ENCODE measurements at places on chromosomes 3 and 15.
A peak's percentile ranks its signal among the peaks of the same experiment; 100 is the strongest.

DNA sequence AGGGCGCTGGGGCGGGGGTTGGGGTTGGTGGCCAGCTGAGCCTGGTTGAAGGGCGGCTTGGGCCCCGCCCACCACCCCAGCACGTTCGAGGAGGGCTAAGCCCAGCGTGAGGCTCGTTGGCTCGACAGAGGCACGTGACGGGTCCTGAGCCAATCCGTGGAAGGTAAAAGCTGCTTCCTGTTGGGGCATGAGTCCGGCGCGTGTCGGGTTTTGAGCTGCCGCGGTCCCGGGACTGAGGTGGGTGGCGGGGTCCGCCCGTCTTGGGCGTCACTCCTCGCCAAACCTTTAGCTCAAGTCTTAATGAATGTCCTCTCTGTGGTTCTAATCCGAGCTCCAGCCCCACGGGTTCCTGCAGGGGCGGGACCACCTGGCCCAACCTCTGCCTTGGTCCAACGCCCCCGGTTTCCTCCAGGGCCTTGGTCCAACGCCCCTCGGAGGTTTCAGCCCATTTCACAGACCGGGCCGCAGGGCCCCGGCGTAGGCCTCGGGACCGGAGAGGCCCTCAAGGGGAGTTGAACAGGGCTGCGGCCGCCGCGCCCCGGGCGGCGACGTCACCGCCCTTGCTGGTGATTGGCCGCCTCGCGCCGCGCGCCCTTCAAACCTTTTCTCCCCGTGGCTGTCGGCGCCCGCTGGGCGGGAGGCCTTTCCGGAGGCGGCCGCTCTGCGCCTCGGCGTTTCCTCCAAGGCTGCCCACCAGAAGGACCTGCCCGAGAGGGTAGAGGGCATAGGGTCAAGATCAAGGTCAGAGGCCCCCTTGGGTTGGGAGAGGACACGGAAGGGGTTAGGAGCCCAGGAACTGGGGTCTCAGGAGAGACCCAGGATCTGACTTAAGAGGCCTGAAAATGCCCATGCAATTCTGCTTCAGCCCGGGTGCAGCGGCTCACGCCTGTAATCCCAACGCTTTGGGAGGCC lies at the start of gene RCCD1:
Gene RCCD1 (plus strand): TSS at position 173 of the 912 bp plus-strand sequence. CDS start 1,851 bp downstream, outside the sequence.
- DNase-seq: peak; percentile 94

GRCh38 chr15:73981761-73982221 lies 10.3 kb downstream of the STOML1 start:
- DNase-seq: no peak

DNA sequence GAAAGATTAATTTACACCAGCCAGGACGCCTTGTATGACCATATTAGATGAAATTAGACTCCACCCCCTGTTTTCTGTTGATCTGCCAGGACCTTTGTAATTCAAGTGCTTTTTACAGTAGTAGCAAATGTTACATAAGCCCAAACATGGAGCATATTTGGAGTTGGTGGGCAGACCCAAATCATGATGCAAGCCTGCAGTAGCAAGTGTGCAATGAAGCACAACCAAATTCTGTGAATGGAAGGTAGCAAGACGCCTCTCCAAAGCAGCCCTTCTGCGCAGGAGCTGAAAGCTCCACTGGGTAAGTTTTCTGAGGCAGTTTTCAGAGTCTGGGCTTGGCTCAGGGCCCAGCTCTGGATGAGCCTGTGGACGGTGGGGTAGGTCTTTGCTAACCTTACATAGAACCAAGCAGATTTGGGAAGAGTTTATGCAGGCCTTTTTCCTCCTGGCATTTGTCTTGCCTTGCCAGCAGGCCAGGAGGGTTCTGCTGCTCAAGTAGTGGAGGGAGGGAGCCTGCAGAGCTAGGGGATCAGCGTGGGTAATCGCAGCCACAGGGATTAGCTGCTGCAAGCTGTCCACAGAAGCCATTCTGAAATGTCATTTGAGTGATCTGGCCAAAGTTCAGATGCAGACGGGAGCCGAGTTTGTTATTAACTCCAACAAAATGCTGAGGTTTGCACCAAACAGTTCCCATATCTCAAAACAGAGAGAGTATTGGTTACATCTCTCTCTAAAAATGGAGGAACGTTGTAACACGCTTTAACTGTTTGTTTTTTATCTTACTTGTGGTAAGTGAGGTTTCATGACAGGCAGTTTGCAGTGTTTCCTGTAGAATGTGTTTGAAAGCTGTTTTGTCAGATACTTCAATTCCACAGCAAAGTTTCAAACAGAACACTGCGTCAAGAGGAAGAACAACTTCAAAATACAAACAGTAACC lies 55.4 kb downstream of the PSMD6 start:
- DNase-seq: peak; percentile 66

- DNase-seq: no peak
Measured at GRCh38 chr3:157043771-157044170, 116.2 kb downstream of the CCNL1 start.

GRCh38 chr15:76935620-76936019 lies 4.1 kb downstream of the RCN2 start:
- no peak for DNase-seq

GRCh38 chr3:78496501-78496900 lies 1271.3 kb downstream of the ROBO1 start:
- DNase-seq: no peak

GRCh38 chr15:74616366-74616939 lies 817 bp downstream of the CLK3 start:
- no peak for DNase-seq

GRCh38 chr3:62367763-62368195 lies 5.6 kb downstream of the FEZF2 start:
- peak; percentile 74 for DNase-seq

GRCh38 chr15:83327041-83327440 lies 42.6 kb upstream of the BNC1 start:
- no peak for DNase-seq

GRCh38 chr3:3240986-3241385 lies 61.5 kb upstream of the CRBN start:
- no peak for DNase-seq

GRCh38 chr3:175895731-175896130 lies 1036.6 kb downstream of the NAALADL2 start:
- DNase-seq: no peak

DNA sequence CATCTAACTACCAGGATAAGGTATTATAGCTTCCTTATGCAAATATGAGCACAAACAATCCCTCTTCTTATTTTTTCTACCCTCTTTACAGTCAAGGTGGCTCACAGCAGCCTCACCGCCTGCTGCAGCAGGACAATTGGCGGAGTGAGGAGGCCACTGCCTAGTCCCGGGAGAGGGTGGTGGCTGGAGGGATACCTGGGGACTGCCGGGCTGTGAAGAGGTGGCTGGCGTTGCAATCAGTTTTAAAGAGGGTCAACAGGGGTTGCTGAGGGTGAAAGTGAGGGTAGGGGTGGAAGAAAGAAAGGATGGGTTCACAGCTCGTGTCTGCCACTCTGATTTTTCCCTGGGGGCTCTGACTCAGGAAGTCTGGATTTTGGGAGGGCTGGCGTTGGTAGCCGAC lies 105.1 kb upstream of the SLC6A6 start:
- no peak for DNase-seq

GRCh38 chr3:196968233-196969133 lies at the start of gene PIGZ:
Gene PIGZ, minus strand, starts transcription at chr3:196968833. Its CDS starts 16,802 bp downstream, at chr3:196952031.
- DNase-seq: peak; percentile 65

DNA sequence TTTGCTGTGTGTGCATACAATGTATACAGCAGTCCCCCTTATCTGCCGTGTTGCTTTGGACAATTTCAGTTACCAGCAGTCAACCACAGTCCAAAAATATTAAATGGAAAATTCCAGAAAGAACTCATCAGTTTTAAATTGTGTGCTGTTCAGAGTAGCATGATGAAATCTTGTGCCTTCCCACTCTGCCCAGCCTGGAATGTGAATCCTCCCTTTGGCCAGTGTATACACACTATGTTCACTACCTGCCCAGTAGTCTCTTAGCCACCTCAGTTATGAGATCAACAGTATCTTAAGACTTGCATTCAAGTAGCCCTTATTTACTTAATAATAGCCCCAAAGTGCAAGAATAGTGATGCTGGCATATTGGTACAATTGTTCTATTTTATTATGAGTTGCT lies 133.6 kb upstream of the ABHD17C start:
- no peak for DNase-seq

DNA sequence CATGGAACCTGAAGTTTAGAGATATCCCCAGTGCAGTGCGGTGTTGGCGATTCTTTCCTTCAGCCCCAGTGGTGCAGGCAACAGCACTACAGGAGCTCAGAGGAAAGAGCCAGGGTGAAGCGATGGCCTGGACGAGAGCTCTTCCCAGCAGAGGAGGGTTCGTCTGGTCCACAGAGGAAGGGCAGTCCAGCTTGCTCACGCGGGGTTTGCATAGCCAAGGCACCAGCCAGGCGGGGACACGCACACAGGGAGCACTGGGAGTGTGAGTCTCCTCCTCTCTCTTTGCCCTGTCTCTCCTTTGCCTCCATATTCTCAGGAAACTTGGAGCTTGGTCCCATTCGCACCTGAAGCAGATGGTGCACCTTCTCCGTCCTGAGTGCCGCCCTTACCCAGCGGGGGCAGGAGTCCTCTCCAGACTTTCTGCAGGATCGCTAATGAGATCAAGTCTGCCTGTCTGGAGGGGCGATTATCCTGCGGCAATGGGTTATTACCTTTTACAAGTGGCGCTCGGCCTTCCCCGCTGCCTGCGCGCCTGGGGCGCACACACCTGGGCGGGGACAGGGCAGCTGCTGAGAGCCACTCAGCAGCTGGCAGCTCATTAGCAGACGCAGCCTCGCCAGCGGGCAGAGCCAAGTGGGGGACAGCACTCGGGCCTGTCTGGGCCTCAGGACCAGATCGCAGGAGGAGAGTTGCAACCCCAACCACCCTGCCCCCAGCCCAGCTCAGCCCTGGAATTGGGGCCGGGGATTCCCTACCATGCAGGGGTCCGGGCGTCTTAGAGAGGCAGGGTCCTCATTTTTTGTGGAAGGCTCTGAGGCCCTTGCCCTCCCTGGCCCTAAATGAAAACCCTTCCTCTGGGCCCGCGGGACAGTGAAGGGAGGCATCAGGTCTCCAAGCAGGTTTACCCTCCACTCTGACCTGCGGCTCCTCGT lies 119.0 kb upstream of the MEF2A start:
- DNase-seq: no peak

DNA sequence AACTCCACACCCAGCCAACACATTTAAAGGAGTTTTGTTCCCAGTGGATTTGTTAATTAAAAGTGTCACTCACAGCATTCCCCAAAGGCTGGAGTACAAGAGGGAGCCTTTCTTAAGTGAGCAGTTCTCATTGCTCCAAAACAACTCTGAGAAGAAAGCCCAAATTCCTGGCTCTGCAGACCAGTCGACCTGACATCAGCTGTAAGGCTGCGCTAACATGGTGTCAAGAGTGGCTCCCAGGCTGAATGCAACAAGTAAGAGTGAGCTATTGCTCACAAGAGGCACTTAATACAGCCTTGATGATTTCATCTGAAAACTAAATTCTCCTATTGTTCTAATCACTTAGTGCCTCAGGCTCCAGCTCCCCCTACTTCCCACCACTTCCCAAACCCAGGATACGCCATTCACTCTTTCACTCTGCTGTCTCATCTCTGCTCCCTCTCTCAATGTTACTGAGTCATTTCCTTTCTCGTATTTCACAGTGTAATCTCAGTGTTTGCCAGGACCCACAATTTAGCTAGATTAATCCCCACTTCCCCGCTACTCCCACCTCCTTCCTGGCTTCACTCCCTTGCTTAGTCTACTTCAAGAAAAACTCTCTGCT lies 81.8 kb downstream of the WWTR1 start:
- DNase-seq: no peak

DNA sequence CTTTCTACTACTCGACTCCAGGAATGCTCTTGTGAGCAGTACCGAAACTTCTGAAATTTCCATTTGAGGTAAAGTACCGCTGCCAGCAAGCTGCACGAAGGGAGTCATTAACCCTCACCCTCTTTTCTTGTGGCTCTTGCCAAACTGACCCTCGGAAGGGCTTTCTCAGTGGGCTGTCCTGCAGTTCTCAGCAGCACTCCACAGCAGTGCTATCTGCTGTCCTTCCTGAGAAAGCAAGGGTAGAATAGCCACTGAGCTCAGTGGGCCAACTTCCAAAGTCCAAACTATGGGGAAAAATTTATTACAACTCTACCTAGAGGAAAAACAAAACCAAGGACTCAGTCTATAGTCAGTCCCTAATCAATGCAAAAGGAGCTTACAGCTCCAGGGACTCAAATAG lies 38.5 kb upstream of the COL8A1 start:
- DNase-seq: no peak

DNA sequence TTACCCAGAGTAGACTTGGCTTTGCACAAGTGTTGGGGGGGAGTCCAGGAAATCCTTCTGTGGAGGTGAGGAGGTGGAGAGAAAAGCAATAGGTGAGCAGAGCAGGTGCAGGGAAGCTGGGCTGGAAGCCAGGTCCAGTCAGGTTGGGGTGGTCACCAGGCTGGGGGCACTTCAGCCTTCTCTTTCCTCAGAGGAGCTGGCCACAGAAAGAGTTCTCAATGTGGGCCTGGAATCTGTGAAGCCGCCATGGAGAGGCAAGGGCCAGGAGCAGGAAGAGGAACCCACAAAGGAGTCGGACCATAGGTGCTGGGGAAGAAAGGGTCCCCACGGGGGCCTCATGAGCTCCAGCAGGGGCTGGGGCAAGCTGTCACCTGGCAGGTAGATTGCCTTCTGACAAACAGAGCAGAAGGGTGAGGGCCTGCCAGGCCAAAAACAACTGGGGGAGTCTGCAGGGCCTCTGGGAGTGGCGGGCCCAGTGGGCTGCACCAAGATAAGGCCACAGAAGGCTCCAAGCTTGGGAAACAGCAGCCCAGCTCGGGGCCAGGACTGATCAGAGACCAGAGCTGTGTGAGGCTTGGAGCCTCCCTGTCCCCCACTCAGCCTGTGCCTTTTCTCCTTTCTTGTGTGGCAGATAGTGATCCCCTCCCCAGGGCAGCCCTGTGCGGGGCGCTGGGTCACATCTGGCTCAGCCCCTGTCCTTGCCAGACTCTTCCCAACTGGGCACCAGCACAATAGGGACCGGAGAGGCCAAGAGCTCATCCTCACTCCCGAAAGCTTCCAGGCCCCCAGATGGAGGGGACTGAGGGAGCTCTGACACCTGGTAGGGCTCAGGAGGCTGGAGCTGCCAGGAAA lies 53.0 kb upstream of the FGD5 start:
- DNase-seq: no peak

- DNase-seq: no peak
Measured at GRCh38 chr3:55333046-55333445, 154.1 kb downstream of the WNT5A start.

GRCh38 chr15:77115179-77115578 lies 44.3 kb upstream of the TSPAN3 start:
- no peak for DNase-seq

Measured in retina (tissue), 1 donor.